ENCODE measurements at places on chromosomes 4 and X. TPM values are rescaled to one million over a fixed set of nuclear protein-coding genes. Genes with fewer than 3 reads are reported as not detected.

- DNase-seq = no peak
Measured at GRCh38 chrX:15915959-15916703, 61.5 kb upstream of the AP1S2 start.

DNA sequence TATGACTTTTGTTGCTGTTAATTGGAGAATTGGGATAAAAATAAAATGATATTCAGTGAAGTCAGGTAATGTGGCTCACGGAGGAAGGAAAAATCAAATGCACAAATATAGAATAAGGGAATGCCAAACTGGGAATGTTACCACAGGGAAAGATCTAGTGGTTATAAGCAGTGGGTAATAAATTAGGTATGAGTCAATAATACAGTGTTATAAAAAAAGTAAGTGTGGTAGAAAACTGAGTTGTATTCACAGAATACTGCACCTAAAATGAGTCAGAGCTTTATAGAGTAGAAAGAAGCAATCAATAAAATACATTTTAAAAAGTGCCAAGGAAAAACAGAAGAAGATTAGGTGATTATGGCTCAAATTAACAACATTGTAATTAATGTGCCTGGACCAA lies 34.5 kb downstream of the INTS12 start:
- no peak for DNase-seq

The UGT2B15 gene
- not detected for polyA plus RNA-seq

DNA sequence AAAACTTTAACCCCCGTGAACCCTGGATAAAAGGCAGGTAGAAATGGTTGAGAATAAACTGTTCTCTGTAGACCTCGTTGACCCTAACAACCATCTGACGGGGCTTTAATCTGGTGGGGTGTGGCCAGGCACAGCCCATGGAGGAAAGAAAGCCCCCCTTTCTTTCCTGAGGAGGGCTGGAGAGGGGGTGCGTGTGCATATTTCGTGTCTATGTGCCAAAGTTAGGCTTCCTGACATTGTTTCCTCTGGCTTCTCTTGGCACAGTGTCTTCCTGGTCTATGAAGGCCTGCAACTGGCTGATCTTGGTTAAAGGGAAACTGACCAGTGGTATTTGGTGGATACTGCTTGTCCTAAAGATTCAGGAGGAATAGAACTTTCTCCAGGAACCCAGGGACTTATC lies 97.1 kb downstream of the MGST2 start:
- DNase-seq = no peak

- DNase-seq = no peak
Measured at GRCh38 chrX:2784026-2784425, 32.2 kb downstream of the XG start.

The ADAD1 gene
- polyA plus RNA-seq = not detected
